Activated naive CD8-positive, alpha-beta T cell treated with anti-CD3 and anti-CD28 coated beads for 36 hours (primary cell): ENCODE measurements at places on chromosomes 7 and 10.

DNA sequence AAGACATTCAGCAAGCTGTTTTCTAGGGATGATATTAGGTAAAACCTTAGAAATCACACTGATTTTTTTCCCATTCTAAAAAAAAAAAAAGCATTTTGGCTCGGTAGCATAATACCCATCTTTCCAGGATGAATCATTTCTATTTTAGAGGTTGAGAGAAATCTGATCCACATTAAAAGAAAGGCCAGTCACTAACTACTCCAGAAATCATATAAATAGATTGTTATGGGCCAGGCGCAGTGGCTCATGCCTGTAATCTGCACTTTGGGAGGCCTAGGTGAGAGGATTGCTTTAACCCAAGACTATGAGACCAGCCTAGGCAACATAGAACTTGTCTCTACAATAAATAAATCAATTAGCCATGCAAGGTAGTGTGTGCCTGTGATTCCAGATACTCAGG is 164.3 kb downstream of the BAMBI start:
- DNase-seq = no peak

GRCh38 chr10:3783682-3784432 is 1.2 kb downstream of the KLF6 start:
- DNase-seq = no peak

GRCh38 chr10:31341552-31341951 is 22.5 kb downstream of the ZEB1 start:
- DNase-seq = no peak

DNA sequence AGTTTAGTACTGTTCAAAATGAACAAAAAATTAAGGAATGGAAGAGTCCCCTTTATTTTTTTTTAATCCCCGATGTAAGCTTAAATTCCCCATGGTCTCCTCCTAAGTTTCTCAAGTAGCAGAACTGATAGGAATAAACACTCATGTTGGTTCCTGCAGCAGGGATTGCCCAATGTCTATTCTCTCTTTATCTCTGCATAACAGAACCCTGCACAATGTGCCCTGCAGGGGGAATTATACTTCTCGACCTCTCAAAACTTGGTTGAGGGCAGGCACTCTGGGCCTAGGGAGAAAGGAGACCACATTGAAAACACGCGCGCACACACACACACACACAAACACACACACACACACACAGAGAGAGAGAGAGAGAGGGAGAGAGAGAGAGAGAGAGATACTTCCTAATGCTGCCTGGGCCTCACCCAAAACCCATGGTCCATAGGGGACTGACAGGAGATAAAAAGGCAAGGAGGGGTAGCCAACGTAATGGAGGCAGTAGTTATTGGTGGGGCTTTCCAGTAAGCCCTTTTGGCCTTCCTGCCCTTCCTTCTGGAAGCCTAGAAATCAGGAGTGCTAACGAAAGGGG is 22.7 kb downstream of the JAZF1 start:
- no peak for DNase-seq

GRCh38 chr7:75715864-75716263 is 22.9 kb downstream of the HIP1 start:
- no peak for DNase-seq

DNA sequence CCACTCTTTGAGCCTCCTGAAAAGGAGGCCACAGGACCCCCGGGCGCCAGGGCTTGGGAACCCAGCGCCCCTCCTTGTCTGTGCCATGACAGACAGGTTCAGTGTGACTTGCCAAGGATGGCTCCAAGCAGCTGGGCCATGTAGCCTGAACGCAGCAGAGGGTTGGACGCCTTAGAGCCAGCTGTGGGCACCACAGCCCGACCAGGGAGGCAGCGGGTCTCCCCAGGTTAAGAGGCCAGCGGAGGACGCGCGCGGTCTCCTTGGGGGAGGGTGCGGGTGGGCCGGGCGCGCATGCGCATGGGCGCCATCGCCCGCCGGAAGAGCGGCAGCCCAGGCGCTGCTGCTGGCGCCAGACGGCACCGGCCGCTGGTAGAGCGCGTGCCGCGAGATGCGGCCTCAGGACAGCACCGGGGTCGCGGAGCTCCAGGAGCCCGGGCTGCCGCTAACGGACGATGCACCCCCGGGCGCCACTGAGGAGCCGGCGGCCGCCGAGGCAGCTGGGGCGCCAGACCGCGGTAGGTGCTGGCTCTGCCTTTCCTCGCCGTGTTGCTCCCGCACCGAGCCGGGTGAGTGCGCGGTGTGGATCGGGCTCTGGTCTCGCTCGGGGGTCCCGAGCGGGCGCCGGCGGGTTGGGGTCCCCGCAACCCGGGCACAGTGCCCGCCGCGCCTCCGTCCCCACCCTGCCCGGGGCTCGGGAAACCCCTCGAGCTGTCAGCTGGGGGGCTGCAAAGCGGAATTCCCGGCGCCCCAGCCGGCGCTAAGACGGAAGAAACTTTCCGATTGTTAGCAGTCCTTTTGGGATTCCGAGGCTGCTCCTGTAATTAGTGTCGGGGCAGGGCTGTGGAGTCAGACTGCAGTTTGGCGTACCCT is at the start of gene SLC35G1:
SLC35G1 (plus strand) TSS at position 333 of the 870 bp plus-strand sequence; CDS start at position 389, 56 bp downstream.
- DNase-seq = peak; percentile 75

GRCh38 chr7:111660478-111660877 is 98.2 kb upstream of the IMMP2L start:
- no peak for DNase-seq

GRCh38 chr7:87837597-87837996 is 38.6 kb downstream of the SLC25A40 start:
- no peak for DNase-seq

- no peak for DNase-seq
Observed at GRCh38 chr10:19204246-19204917, 155.8 kb downstream of the MALRD1 start.

GRCh38 chr7:57403601-57404342 is 46.2 kb upstream of the ZNF716 start:
- DNase-seq = no peak

DNA sequence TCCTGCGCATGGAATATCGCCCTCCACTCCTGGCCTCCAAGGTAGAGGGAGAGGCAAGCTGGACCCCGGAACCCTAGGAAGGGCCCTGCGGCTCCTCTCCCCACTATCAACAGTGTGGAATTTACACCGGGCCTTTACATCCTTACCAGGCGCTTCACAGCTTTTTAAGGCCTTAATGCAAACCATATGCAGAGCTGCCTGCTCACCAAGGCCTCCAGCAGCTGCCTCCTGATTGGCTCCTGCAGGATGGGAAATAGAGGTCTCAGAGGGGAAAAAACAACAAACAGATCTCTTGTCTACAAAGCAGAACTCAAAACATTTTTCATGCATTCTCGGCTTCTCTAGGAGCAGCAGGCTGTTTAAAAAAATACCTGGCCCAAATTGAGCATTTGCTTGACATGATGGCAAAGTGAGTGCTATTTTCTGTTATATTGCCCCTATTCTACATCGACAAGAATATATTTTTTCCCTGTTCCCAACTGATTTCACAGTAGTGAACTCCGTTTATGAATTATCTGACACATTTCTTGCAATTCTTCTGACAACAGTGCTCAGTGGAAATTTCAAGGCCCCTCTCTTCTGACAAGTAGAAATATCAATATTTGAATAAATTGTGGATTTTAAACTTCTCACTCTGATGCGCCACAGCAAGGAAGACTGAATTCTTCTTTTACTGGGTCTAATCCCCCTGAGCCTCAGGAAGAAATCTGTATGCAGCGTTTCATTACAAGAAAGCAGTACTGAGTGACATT is 51.7 kb downstream of the EBF3 start:
- no peak for DNase-seq

DNA sequence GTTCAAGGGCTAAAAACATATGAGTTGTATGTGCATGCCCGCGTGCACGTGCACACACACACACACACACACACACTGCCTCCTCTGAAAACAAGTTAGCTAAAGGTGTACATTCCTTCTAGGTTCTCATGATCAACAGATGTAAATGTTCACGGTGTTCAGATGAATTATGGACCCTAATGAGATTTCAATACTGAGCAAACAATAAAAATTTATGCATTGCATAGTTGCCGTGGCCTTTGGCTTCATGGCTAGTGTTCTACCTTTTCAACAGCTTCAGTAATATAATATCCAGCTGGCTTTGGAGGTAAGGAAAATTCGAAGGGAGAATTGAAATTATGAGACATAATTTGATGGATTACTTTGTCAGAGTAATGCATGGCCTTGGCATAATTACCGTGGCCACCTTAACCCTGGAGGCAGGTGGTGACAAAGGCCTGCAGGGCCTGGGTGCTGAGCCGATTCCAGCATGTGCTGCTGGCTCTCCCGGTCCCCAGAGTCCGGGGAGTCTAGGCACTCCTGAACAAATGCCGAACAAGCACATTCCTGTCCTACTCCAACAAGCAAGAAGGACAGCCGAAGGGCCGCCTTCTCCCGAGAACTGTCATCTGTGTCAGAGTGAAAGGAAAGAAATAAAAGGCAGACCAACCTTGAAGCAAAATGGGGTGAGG is 166.6 kb upstream of the TCF7L2 start:
- DNase-seq = no peak

GRCh38 chr10:18402853-18403252 is 248.5 kb downstream of the NSUN6 start:
- DNase-seq = no peak

DNA sequence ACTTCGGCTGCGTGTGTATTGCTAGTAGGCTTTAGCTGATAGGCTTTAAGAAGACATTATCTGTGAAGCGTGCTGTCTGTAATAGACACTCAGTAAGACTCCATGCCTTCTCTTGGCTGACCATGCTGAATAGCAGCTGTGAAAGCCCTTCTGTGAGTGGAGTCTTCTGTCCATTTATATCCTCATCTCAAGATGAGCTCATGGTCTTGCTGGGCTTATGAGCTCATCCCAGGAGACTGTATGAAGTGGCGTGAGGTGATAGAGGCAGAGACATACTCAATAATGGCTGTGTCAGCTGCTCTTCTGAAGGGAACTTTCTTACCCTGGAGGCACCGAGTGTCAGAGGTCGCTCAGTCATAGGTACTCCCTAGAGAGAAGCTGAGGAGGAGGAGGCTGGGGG is 111.5 kb downstream of the SH2D4B start:
- DNase-seq = no peak

DNA sequence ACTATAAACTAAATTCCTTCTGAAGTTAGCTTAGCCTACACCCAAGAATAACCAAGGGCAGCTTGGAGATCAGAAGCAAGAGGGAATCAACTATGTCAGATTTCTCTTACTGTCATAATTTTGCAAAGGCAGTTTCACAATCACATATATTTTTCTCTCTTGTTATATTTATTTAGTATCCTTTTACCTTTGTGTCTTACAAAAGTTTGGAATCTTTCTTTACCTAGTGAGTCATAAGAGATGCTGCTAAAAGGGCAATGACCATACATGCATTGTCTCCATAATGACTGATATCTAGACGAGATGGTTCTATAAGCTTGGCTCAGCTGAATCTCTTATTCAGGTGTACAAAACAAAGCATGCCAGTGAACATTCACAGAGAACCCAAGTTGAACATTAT is 61.1 kb downstream of the PPP1R17 start:
- DNase-seq = no peak

DNA sequence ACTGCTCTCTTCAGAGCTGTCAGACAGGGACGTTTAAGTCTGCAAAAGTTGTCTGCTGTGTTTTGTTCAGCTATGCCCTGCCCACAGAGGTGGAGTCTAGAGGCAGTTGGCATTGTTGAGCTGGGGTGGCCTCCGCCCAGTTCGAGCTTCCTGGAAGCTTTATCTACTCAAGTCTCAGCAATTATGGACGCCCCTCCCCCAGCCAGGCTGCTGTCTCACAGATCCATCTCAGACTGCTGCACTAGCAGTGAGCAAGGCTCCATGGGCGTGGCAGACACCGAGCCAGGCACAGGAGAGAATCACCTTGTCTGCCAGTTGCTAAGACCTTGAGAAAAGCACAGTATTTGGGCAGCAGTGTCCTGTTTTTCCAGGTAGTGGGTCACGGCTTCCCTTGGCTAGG is 98.1 kb downstream of the SDHAF3 start:
- DNase-seq = no peak

DNA sequence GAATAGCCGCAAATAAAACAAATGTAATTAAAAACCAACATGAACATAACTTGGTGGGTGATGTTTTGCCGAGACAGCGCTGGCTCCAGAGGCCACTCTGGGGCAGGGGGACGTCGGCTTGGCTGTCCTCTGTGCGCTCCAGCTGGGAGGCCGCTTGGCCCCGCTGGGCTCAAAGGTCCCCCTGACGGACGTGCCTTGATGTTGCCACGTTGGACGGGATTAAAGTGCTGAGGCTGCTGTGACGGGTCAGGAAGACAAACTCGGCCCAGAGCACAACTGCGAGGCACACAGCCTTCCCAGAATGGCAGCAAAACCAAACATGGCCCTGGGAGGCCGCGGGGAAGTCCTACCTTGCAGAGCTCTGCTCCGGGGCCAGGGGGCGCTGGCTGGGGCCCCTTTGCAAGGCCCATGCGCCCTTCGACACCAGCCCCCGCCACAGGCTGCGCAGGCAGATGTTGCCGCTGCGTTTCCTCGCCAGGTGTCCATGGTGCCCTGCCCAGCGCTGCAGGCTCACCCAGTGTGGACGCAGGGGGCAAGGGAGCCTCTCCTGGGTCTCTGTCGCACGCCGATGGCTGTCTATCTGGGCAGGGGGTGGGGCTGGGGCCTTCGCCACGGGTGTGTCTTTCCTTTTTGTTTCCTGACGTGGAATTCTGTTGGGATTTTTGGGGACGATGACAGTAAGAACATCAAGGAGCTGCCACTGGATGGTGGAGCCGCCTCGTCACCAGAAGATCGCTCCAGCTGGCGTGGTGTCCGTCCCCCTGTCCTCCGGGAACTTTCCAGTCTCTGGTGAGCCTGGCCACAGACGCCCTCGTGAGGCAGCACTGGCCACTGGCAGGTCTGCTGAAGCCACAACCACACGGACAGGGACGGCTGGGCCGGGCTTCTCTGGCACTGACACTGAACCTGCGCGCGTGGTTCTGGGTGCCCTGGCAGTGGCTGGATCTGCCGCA is 99.6 kb upstream of the DIP2C start:
- DNase-seq = peak; percentile 58

DNA sequence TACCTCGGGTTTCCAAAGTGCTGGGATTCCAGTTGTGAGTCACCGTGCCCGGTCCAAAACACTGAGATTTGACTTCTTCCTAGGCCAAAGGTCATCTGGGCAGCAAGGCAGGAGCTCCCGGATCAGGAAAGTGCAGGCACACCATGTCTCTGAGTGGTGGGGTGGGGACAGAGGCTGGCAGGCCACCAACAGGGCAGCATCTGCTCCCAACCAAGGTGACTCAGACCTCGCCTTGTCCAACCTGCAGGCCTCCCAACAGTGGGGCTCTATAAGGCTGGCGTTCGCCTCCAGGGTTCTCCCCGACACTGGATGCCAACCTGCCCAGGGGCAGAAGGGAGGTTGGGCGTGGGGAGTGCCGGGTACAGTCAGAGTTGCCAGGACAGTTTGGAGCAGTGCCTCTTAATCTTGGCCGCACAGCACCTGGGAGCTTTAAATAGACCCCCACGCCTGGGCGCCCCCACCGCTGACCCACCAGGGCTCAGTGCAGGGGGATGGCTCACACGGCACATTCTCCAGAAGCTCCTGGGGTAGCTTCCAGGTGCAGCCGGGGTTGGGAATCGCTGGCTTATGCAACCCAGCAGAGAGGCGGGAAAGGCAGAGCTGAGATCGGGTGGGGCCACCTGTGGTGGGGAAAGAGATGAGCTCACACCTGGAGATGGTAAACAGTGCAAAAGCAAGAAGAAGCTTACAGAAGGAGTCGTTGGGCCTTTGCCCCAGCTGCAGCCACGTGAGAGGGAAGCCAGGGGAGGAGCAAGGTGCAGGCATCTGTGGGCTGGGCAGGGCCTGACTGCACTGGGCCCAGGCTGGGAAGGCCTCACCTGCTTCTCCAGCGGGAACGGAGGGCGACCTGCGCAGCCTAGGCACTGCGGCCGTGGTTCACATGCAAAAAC is 10.9 kb downstream of the CALML5 start:
- DNase-seq = no peak
